ENCODE measurements at places on chromosomes 2 and 18.

GRCh38 chr2:83817511-83817910, 641.6 kb downstream of the SUCLG1 start:
- no peak for DNase-seq

DNA sequence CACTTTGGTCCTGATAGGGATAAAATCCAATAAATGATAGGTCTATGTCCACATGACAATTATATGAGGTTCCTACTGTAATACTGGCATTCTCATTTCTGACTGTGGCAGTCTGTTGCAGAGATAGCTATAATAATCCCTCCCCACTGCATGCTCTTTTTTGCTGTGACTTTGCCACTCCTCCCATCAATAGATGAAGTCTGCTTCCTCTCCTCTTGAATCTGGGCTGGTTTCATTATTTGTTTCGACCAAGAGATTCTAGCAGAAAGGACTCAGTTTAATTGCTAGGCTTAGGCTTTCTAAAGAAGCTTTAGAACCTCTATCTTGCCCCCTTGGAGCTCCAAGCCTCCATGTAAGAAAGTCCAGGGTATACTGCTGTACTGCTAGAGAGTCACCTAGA, 23.3 kb upstream of the CREB1 start:
- no peak for DNase-seq

DNA sequence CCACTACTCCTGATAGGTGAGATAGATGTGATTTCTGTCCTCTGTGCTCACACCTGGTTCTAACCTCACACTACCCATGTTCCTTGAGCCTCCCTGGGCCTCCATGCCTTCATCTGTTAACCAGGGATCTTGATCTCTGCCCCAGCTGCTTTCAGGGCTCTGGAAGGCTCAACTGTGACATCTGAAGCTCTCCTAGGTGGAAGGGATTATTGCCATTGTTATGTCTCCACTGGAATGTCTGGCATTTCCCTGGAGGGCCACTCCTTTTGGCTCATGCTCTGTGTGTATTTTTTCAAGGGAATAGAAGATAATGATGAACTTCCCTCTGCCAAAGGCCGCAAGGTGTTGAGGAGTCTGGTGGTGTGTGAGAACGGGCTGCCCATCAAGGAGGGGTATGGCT, 41.2 kb downstream of the PCARE start:
- DNase-seq = no peak

DNA sequence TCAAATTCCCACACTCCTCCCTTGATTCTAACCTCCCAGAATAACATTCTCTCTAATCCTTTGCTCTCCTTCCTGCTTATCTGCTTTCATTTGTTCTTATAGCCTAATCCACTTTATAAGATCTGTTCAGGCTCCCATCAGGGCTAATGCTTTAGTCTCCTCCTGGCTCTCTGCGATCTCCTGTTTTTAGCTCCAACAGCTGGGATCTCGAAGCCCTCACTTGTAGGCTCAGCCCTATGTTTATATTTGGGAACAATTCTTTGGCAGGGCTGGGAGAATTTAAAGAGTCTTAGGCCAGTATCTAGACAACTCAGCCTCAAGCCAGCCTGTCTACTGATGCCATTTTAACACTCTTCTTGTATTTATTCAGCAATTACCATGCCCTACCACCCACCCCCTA, 27.2 kb upstream of the RAPH1 start:
- DNase-seq = no peak

GRCh38 chr2:18065249-18065648, 186.8 kb downstream of the KCNS3 start:
- no peak for DNase-seq

GRCh38 chr2:36561237-36561944, 36.6 kb downstream of the FEZ2 start:
- DNase-seq = no peak

- DNase-seq = no peak
Observed at GRCh38 chr2:106885971-106886915, at the start of gene ST6GAL2. TSS of gene ST6GAL2 (minus strand) at chr2:106886167. CDS start at chr2:106843977, 42,190 bp downstream.

- DNase-seq = no peak
Observed at GRCh38 chr2:138948070-138948539, 167.9 kb upstream of the NXPH2 start.

DNA sequence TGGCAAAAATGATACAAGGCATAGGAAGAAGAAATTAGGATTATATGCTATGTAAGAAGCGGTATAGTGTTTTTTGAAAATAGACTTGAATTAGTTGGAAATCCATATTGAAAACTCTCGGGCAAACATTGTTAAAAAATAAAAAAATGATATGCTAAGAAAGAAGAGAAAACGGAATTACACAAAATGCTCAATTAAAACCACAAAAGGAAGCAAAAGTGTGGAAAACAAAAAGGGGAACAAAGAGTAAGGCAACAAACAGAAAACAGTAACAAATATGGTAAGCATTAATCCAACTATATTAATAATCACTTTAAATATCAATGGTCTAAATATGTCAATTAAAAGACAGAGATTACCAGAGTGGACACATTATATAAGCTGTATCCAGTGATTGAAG, 58.4 kb downstream of the TXNL1 start:
- DNase-seq = no peak

DNA sequence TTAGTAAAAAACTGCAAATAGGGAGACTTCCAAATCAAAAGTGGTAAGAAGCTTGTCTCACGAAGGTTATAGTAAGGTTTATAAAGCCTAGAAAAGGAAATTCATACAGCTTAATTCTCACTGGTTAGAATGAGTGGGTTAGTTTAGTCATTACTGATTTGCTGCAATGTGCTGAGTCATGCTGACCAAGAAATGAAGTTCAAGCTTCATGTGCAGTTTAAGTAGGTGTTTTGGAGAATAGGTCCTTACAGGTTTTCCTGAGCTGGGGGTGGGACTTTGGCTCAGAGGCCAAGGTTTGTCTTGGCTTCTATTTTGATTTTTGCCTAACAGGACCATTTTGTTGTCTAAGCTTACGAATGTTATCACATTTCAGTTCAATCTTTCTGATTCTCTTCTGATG, 15.1 kb downstream of the CLIP4 start:
- no peak for DNase-seq

GRCh38 chr2:72032481-72033041, 115.1 kb downstream of the CYP26B1 start:
- no peak for DNase-seq

DNA sequence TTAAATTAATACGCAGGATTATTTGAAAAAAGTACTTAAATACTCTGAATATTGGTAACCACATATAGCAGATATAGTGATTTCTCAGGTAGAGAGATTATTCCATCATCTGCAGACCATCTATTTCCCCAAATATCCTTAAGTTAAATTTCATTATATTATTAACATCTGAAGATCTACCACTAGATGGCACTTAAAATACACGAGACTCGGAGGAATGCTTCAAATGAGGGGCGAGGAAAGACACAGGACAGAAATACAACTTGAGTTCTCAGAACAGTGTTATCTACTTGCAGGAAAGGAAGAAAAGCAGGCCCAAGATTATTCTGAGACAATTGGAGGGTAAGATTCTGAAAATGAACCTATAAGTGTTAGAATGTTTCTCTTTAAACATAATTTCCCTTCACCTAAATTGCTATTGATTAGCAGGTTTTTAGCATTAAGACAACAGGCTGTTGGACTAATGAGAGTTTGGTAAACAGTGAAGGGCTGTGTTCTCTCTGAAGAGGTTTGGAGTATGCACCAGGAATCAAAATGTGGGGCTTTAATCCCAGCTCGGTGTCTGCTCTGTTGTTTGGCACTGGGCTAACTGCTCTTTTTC, 76.9 kb upstream of the GCFC2 start:
- DNase-seq = no peak

- no peak for DNase-seq
Observed at GRCh38 chr2:105655244-105655643, 89.5 kb upstream of the NCK2 start.

- DNase-seq = no peak
Observed at GRCh38 chr18:9520666-9521065, 45.4 kb downstream of the RALBP1 start.

- no peak for DNase-seq
Observed at GRCh38 chr2:70553334-70553583, 367 bp downstream of the TGFA start.

- DNase-seq = no peak
Observed at GRCh38 chr2:150081775-150082481, 405.5 kb downstream of the RND3 start.

- no peak for DNase-seq
Observed at GRCh38 chr2:176291335-176291734, 22.1 kb downstream of the MTX2 start.

GRCh38 chr2:49332415-49332814, 178.1 kb upstream of the FSHR start:
- DNase-seq = no peak

- DNase-seq = no peak
Observed at GRCh38 chr18:28438381-28438780, 261.5 kb upstream of the CDH2 start.

DNA sequence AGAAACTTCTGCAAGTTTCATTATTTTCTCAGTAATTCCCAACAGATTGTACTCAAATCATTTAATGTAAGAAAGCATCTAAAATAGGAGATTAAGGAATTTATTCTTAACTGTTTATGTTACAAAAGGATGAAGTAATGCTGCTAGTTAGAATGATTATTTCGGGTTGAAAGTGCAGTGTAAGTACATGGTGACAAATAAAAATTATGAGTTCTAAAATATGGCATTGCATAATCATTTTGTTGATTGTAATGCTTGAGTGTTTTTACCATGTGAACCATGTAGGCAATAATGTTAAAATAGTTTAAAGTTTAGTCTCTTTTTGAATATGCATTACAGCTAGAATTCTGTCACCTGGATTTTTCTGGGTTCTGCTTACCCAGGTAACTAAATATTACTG, 149.0 kb upstream of the SP5 start:
- DNase-seq = no peak

DNA sequence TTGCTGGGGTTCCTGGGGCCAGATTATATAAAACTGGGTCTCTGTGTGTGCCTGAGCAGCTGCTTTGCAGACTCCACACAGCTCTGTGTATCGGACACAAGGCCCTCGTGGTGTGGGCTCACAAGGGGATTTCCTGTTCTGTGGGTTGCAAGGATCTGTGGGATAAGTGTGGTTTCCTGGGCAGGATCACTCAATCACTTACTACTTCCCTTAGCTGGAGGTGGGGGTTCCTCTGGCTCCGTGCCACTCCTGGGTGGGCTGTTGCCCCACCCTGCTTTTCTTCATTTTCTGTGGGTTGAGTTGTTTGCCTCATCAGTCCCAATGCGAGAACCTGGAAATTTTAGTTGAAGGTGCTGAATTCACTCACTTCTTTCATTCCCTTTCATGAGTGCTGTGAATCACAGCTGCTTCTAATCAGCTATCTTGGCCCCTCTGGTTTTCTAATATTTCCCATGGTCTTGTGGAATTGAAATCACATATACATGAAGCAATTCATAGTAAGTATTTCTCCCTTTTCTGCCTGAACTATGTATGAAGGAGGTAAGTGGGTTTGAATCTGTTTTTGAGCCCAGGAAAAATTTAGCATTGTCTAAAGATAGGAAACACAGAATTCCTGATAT, 196.3 kb downstream of the DCDC2C start:
- DNase-seq = no peak

DNA sequence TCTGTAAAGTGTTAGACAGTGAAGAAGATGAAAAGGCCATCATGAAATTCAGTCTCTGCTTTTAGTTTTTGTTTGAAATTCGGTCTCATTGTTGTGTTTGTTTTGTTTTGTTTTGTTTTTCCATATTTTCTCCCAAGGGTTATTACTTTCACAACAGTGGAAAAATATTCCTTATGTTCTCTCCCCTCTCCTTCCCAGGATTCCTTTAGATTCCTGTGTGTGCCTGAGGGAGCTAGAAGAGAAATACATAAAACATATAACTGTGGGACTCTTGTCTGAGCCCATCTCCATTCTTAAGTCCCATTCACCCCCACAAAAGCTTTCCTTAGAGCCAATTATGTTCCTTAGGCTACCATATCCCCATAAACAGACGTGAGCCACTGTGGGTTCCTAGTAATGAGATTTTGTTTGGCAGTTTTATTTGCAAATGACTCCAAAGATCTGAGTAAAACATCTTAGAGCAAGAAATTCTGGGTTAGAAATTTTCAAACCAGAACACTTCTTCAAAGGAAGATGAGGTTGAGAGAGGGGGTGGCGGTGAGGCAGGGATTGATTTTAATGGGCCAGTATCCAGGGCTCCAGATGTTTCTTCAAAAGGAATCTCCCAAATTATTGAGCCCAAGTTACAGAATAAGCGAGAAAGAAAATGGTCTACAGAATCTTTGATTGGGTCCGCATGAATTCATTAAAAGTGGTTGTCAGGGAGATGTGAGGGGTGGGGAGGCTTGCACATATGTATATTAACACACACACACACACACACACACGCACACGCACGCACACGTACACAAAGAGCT, 157.8 kb upstream of the TNP1 start:
- no peak for DNase-seq

- no peak for DNase-seq
Observed at GRCh38 chr2:142937347-142937746, 59.9 kb downstream of the KYNU start.

DNA sequence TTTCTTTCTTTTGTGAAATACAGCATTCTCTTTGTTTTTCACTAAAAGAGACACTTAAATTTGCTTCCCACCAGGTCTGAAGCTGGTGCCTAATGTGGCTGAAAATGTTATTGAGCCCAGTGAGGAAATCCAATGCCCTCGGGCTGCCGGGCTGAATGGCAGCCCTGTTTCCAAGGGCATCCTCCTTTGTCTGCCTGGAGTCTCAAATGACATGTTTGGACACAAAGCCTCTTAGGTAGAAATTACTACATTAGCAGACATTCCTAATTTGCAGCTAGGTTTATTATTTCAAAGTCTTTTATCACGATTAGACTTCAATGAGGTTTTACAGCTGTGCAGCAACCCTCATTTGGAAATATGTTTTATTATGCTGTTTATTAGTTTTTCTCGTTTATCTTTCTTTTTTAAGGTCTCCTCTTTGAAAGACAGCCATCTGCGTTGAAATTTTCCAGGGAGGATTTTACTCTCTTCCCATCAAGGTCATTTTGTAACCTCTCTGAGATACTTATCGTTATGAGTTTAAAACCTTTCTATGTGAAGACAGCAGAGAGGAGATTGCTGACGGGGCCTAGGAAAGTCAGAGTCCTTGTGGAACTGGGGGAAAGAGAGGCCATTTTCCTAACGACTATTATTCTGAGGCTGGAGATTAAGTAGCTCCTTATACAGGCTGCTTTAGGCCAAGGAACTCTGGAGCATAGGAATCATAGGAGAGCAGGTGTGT, 59.0 kb upstream of the ZNF532 start:
- DNase-seq = no peak

- DNase-seq = no peak
Observed at GRCh38 chr2:101792208-101792607, 94.7 kb downstream of the MAP4K4 start.

DNA sequence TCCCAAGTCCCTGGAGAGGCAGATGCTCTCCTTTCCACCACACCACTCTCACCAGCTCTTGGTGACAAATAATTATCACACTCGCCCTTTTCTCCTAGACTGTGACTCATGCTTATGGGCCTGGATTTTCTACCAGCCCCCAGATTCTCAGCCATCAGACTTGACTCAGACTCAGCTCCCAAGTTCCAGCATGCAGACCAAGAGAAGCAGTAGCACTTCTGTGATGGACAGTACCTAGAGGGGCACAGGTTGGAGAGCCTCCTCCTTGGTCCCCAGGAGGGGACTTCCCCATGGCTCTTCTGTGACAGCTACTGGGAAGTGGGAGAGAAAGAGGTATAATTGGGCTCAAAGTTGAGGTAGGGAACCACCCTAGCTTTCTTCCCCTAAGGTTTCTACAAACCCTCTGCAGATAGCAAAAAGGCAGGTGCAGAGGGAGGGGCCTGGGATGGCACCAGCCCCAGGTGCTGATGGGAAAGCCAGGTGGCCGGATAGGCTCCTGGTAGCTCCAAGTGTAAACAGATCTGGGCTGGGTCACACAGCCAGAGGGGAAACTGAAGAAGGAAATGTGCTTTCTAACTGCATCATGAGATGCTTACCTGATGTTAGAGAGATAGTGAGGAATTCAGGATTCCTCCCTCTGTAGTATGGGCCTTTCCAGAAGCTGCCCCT, 4.1 kb downstream of the TCF23 start:
- no peak for DNase-seq
